ENCODE measurements at places on chromosomes 5 and 9. TPM values are rescaled to one million over a fixed set of nuclear protein-coding genes. Genes with fewer than 3 reads are reported as not detected.

The GGTA1 gene
- total RNA-seq = not detected

The PTGR1 gene
- 407 TPM for total RNA-seq

The DDX31 gene
- 28.0 TPM for total RNA-seq

The P4HA2 gene
- 35.8 TPM for total RNA-seq

The CAVIN4 gene
- 0.39 TPM for total RNA-seq

The CCDC183 gene
- 0.31 TPM for total RNA-seq

The GFI1B gene
- total RNA-seq = not detected

The FCN2 gene
- not detected for total RNA-seq

The FSTL4 gene
- 4.0 TPM for total RNA-seq

The MEIKIN gene
- total RNA-seq = not detected

The MACIR gene
- 19.9 TPM for total RNA-seq

The MED10 gene
- total RNA-seq = 78.4 TPM

The SPATA31A3 gene
- not detected for total RNA-seq

The ATP10B gene
- not detected for total RNA-seq

The ADGRV1 gene
- total RNA-seq = 0.75 TPM

The CDH9 gene
- not detected for total RNA-seq

The ZNF454 gene
- total RNA-seq = not detected

The TAS2R1 gene
- total RNA-seq = not detected

Measured in A549 treated with CpdA at 1 μM for 4 hours (cell line).